G401 (cell line): ENCODE measurements at places on chromosomes 6 and 20. TPM values are rescaled to one million over a fixed set of nuclear protein-coding genes. Genes with fewer than 3 reads are reported as not detected.

DNA sequence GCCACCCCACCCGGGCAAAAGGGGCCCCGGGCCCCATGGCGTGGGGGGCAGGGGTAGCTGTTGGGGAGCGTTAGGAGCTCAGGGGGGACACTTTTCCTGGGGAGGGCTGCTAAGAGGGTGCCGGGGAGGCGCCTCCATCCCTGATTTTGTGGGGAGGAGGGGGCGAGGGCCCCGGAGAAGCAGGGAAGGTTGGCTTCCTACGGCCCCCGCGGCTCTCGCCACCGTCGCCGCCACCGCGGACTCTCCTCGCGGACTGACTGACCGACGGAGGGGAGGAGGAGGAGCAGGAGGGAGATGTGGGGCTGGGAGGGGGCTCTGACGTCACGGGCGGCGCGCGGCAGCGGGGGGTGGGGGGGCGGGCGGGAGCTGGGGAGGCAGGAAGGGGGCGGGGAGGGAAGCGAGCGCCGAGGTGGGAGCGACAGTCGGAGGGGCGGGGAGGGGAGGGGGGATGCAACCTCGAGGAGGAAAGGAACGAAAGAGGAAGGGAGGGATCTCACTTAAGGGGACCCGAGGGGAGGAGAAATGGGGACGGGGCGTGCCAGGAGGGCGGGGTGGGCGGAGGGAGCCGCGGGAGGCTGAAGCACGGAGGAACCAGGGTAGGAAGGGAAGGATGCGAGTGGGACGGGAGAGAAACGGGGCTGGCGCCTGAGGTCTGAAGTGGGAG, 5.1 kb downstream of the GABBR1 start:
- peak; percentile 68 for DNase-seq

DNA sequence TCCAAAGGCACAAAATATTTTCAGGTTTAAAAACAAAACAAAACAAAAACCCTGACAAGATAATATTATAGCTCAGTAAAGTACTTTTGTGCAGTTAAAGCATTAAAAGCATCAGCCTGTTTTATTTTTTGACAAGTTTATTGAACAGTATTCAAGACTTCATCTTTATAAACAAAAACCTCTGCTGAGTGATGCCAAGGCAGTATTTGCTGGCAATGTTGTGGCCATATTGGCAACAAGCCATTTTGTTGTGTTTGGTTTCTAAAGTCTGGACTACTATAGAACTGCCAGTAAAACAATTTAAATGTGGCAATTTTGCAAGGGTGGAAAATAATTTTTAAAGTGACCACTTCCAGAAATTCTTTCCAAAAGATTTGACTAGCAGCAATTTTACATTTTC, 15.9 kb downstream of the CPNE1 start:
- DNase-seq: peak; percentile 61

The OSTM1 gene
- total RNA-seq: 23.0 and 39.2 TPM in 2 replicates

DNA sequence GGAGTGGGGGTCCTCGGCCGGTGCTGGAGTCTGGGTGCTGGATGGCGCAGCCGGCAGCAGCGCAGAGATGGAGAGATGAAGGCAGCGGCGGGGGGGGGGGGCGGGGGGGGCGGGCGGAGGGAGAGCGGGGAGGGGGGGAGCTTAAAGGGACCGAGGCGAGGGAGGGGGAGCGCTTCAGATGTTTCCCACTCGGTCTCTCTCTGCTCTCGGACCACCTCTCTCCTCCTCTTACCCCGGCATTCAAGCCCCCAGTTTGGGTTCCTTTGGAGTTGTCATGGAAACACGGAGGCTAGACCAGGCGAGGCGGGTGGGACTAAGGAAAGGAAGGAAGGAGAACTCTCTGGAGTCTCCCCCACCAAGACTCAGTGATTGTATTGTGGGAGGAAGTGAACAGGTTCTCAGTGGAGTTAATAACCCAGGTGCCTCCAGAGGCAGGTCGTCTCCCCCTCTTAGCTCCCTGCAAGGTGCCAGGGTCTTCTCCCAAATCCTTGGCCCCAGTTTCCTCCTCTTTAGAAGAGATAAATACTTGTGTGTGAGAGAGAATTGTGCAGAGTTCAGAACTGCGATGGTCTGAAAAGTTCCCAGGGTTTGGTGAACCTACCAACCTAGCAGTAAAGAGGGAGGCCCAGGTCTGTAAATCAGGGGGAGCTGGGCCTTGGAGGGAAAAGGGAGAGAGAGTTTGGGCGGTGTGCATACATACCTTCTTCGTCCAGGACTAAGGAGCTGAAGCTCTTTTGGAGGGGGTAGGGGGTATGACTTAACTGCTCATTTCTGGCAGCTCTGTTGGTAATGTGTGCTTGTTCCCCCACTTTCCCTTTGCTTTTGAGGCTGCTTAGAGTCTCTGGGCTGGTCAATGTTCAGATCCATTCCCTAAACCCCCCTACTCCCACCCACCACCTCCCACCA, at the start of gene PRRT1:
TSS of gene PRRT1 (minus strand) at position 77 of the 906 bp plus-strand sequence. CDS start 112 bp downstream, outside the sequence.
- DNase-seq: peak; percentile 72

GRCh38 chr6:39407446-39407993, 85.0 kb upstream of the KCNK16 start:
- no peak for DNase-seq

GRCh38 chr20:549722-550496, 6.3 kb upstream of the CSNK2A1 start:
- DNase-seq: no peak

The GABRR1 gene
- not detected in 2 replicates for total RNA-seq

The ANKRD66 gene
- not detected in 2 replicates for total RNA-seq

DNA sequence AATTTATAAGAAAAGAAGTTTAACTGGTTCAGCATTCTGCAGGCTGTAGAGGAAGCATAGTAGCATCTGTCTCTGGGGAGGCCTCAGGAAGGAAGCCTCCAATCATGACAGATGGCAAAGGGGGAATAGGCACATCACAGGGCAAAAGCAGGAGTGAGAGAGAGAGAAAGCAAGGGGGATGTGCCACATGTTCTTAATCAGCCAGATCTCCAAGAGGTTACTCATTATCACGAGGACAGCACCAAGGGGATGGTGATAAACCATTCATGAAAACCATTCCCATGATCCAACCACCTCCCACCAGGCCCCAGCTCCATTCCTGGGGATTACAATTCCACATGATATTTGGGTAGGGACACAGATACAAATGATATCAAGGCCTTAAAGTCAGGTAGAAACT, 217.5 kb upstream of the TCF21 start:
- no peak for DNase-seq
